ENCODE measurements at places on chromosomes 1 and 21. TPM values are rescaled to one million over a fixed set of nuclear protein-coding genes. Genes with fewer than 3 reads are reported as not detected.
A peak's percentile ranks its signal among the peaks of the same experiment; 100 is the strongest.

DNA sequence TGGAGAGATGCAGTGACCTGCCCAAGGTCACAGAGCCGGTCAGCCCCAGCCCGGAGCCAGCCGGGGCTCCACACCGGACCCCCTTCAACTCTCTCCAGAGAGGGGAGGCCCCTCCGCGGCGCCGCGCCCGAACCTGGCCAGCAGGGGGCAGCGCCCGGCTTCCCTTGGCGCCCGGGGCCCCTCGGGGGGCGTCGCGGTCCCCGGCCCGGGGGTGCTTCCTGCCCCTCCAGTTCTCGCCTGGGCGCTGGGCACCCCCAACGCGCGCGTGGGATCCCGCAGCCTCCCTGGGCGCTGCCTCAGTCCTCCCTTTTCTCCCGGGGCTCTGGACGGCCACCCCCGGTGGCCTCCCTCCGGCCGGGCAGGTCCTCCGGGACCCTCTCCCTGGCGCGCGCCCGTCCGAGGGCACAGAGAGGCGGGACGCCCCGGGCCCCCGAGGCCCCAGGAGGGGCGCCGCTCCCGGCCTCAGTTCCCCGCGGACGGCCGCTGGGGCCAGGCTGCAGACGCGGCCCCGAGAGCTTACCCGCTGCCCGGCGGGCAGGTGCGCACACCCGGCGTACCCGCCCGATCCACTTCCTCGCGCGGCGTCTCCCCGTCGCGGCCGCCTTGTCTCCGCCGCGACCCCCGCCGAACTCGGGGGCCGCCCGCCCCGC is 406 bp downstream of the HTR1D start:
- peak; percentile 61 for DNase-seq
- H3K36me3 ChIP-seq = no peaks in the 10 kb centered on the region
- H3K4me3 ChIP-seq = peak overlapping the region; percentile 56
- H3K27me3 ChIP-seq = peaks cover 60% of the 10 kb centered on the region
- H3K4me1 ChIP-seq = no peaks in the 10 kb centered on the region

- DNase-seq = no peak
- H3K4me3 ChIP-seq = no peak overlapping the region
- no peaks in the 10 kb centered on the region for H3K36me3 ChIP-seq
- H3K27me3 ChIP-seq = no peaks in the 10 kb centered on the region
- no peak overlapping the region for H3K27ac ChIP-seq
- peaks cover 35% of the 10 kb centered on the region for H3K4me1 ChIP-seq
These were observed 5.1 kb upstream of the EDN2 start for GRCh38 chr1:41489561-41489960.

SLC30A2 gene
- 1.3 TPM for total RNA-seq

DNA sequence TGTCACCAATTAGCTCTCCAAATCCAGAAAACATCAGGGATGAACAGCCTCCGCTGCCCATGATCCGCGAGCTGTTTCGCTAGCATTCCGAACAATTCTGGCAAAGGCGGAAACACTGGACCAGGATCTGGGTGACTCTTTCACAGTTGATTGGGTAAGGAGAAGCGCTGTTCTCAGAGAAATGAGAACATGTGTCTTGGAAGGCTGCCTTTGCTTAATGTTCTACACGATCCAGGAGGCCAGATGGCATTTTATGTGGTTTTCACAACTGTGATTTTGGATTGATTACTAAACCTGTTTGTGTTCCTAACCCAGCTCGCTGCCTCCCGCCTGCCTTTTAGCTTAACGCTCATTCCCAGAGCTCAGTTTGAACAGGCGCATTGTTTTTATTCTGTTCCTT is 144.0 kb downstream of the KIF26B start:
- H3K4me3 ChIP-seq = no peak overlapping the region
- H3K36me3 ChIP-seq = no peaks in the 10 kb centered on the region
- H3K27ac ChIP-seq = peak overlapping the region; percentile 68

DNA sequence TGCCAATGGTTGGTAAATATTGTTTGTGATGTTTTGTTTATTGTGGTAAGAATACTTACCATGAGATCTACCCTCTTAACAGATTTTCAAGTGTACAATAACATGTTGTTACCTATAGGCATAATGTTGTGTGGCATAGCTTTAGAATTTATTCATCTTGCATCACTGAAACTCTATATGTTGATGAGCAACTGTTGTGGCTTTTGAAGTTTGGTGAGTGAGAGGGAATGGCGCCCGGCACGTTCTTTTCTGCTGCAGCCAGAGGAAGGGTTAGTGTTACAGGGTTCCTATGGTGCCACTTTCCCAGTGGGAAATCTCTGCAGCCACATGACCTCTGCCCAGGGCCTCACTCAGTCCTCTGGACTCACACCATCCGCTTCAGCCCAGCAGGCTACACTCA is 342.5 kb upstream of the ADGRL2 start:
- no peak for DNase-seq
- H3K4me3 ChIP-seq = no peak overlapping the region
- no peak overlapping the region for H3K27ac ChIP-seq

- DNase-seq = no peak
- no peaks in the 10 kb centered on the region for H3K27me3 ChIP-seq
- H3K4me3 ChIP-seq = no peak overlapping the region
- no peaks in the 10 kb centered on the region for H3K4me1 ChIP-seq
These were observed 19.0 kb upstream of the VCAM1 start for GRCh38 chr1:100700586-100700985.

TMEM61 gene
- not detected for total RNA-seq

DNA sequence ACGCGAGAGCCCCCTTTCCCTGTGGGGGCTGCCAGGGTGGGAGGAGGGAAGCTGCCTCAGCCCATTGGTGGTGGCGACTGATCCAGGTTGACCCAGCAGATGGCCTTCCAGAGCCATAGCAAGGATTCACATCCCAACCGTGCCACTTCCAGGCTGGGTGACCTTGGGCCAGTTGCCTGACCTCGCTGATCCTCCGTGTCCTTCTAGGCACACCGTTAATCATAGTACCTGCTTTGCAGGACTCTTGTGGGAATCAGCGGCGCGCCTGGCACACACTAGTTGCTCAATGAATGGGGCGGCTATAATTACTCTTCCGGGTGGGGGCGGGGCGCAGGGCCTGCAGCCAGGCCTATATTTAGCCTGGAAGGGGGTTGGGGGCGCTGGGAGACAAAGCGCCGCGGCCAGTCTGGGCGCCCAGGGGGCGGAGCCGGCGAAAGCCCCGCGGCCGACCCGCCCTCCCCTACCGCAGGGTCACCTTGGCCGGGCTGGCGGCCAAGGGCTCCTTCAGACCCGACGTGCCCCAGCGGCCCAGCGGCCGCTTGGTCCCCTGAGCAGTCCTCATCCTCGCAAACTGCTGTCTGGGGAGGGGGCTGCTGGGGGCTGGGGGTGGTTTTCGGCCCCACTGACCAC is 5.1 kb downstream of the HSPB7 start:
- H3K4me1 ChIP-seq = peaks cover 48% of the 10 kb centered on the region
- no peaks in the 10 kb centered on the region for H3K36me3 ChIP-seq
- peak; percentile 84 for DNase-seq
- H3K27me3 ChIP-seq = no peaks in the 10 kb centered on the region
- H3K27ac ChIP-seq = peak overlapping the region; percentile 100
- peak overlapping the region; percentile 33 for H3K4me3 ChIP-seq

GRCh38 chr1:11180342-11180744 is 8.8 kb upstream of the ANGPTL7 start:
- no peak overlapping the region for H3K27ac ChIP-seq
- H3K4me3 ChIP-seq = no peak overlapping the region
- no peaks in the 10 kb centered on the region for H3K27me3 ChIP-seq
- H3K36me3 ChIP-seq = no peaks in the 10 kb centered on the region
- H3K4me1 ChIP-seq = peaks cover 52% of the 10 kb centered on the region

GRCh38 chr1:2044510-2045319 is 5.5 kb upstream of the PRKCZ start:
- peak; percentile 65 for DNase-seq
- H3K4me3 ChIP-seq = no peak overlapping the region
- H3K27me3 ChIP-seq = peaks cover 8% of the 10 kb centered on the region
- no peak overlapping the region for H3K27ac ChIP-seq
- H3K36me3 ChIP-seq = no peaks in the 10 kb centered on the region

- no peak overlapping the region for H3K4me3 ChIP-seq
- H3K4me1 ChIP-seq = no peaks in the 10 kb centered on the region
These were observed 54.5 kb upstream of the TTC34 start for GRCh38 chr1:2856066-2856390.

DNA sequence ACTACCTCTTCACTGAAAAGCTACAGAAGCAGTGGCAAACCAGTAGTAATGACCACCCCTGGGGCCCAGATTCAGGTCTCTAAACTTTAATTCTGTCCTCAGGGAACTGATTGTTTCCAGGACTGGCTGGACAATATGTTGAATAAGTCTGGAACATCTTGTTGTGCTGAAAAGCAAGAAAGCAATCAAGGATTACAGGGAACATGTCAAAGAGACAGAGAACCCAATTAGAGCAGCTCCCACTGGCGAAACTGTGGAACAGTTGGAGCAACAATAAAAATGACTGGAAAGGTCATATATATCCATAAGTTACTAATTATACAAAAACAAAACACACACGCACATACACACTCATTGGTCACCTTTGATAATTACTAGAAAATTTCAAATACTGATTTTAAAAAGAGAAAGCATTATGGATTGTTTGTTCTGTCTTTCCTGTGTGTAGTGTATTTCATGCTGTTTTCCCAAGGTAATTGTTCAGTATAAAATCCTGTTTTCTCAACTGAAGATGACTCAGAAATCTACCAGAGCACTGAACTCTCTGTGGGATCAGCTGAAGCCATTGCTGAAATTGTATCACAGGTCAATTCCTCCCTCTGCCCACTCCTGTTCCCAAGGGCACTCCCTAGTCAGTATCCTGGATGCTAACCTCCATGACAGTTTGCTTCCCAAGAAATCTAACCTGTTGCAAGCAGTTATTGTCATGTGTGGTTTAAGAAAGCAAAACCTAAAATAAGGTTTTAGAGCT is 83.6 kb upstream of the RGS1 start:
- no peaks in the 10 kb centered on the region for H3K27me3 ChIP-seq
- H3K4me3 ChIP-seq = no peak overlapping the region
- no peaks in the 10 kb centered on the region for H3K36me3 ChIP-seq

DNA sequence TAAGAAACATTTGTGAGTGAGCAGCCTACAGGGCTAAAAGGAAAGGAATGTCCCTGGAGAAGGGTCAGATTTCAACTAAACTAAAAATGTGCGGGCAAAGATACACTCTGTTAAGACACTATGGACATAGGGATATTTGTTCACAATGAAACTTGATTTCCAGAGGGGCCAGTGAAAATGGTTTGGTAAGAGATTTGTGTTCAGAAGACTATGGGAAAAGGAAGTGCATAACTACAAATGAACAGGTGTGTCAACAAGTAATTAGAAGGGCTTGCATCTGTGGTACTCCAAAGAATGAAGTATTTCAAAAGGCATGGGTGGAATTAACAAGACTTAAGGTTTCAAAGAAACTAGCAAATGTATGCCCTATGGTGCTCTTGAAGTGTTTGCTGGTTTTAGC is 60.4 kb downstream of the NME7 start:
- H3K27ac ChIP-seq = no peak overlapping the region
- no peak for DNase-seq

DNA sequence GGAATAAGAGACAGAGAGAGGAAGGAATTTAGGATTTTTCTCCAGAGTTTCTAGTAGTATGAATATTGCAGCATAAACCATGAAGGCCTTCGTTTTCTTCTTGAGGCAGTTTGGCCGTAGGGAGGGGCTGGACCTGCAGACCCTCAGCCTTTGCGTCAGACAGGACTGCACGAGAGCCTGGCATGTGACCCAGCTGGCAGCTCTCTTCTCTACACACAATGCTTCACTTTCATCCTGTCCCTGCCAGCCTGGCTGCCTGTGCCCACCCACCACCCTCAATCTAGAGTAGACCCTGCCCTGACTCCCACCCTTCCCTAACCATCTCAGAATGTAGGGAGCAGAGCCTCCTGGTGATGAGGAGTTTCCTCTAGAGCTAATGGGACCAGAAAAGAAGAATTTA is 1.6 kb downstream of the CA14 start:
- no peak for DNase-seq
- peak overlapping the region; percentile 88 for H3K27ac ChIP-seq
- H3K4me3 ChIP-seq = peak overlapping the region; percentile 61
- H3K36me3 ChIP-seq = peaks cover 3% of the 10 kb centered on the region
- H3K27me3 ChIP-seq = no peaks in the 10 kb centered on the region
- H3K4me1 ChIP-seq = peaks cover 34% of the 10 kb centered on the region

MYCBP gene
- 22.9 TPM for total RNA-seq

- H3K36me3 ChIP-seq = no peaks in the 10 kb centered on the region
- no peaks in the 10 kb centered on the region for H3K27me3 ChIP-seq
- no peak overlapping the region for H3K4me3 ChIP-seq
- H3K4me1 ChIP-seq = no peaks in the 10 kb centered on the region
These were observed 78.9 kb downstream of the CNIH3 start for GRCh38 chr1:224694969-224695368.

ANKRD65 gene
- total RNA-seq = 0.49 TPM

GRCh38 chr1:201742476-201742875 is 86.5 kb upstream of the IPO9 start:
- no peaks in the 10 kb centered on the region for H3K27me3 ChIP-seq
- peak overlapping the region; percentile 100 for H3K27ac ChIP-seq
- DNase-seq = no peak
- H3K4me3 ChIP-seq = peak overlapping the region; percentile 96

DNA sequence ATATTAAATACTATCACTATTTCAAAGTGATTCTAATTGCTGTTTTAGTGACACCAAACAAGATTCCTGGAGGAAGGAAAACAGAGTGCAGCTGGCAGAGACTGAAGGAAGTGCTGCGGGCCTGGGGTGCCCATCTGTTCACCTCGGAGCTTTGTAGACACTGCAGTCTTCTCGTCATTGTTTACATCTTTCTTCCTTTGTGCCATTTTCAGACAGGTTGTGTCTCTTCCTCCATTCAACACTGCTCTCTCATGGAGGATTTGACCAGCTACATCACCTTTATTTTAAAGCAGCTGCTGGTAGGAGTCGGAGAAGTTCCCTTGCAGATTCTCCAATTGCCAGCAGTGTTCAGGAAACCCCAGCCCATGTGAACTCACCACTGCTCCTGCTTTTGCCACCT is 37.3 kb downstream of the ABCA4 start:
- no peak overlapping the region for H3K27ac ChIP-seq
- H3K4me1 ChIP-seq = no peaks in the 10 kb centered on the region
- no peaks in the 10 kb centered on the region for H3K27me3 ChIP-seq
- H3K4me3 ChIP-seq = no peak overlapping the region

DNA sequence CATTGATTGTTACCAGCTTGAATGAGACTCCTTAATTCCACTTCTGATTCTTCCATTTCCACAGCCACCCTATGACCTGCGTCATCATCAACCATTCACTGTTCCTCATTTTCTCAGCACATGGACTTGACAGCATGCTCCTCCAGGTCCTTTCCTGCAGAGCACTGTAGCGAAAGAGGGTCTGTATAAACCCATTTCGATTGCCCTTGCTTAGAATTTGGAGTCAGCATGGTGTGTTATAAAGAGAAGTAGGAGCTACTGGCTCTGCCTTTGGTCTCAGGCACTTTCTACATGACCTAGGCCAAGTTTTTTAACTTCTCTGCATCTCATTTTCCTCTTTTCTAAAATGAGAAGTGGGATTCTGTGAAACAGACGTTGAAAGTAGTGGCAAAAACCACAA is 133.8 kb downstream of the AK5 start:
- no peak overlapping the region for H3K27ac ChIP-seq
- no peaks in the 10 kb centered on the region for H3K27me3 ChIP-seq
- DNase-seq = no peak
- H3K4me1 ChIP-seq = peaks cover 18% of the 10 kb centered on the region
- H3K36me3 ChIP-seq = no peaks in the 10 kb centered on the region
- no peak overlapping the region for H3K4me3 ChIP-seq

GRCh38 chr1:34436836-34437235 is 260.1 kb downstream of the C1orf94 start:
- H3K27me3 ChIP-seq = peaks cover 21% of the 10 kb centered on the region
- no peak overlapping the region for H3K27ac ChIP-seq
- H3K4me1 ChIP-seq = no peaks in the 10 kb centered on the region
- no peak for DNase-seq
- H3K4me3 ChIP-seq = no peak overlapping the region
- no peaks in the 10 kb centered on the region for H3K36me3 ChIP-seq

All from cardiac muscle cell (in vitro differentiated cells and primary cell).